NCI-H226 (cell line): ENCODE measurements at places on chromosomes 7 and 10.

DNA sequence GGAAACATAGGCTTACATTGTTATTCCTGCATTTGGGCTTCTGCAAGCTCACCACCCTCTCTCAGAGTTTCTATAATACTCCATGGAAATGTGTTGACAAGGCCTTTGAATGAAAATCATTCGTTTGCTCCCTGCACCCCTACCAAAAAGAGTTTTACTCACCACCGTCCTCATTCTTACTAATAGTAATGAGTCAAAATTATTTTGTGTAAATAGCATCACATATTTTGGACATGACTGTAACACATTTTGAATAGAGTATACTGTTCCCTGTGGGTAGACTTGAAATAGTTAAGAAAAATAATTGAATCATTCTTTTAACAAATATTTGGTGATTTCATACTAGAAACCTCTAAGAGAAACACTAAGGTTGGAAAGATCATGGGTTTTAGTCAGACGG is 84.6 kb downstream of the AKAP9 start:
- DNase-seq = peak; percentile 43

DNA sequence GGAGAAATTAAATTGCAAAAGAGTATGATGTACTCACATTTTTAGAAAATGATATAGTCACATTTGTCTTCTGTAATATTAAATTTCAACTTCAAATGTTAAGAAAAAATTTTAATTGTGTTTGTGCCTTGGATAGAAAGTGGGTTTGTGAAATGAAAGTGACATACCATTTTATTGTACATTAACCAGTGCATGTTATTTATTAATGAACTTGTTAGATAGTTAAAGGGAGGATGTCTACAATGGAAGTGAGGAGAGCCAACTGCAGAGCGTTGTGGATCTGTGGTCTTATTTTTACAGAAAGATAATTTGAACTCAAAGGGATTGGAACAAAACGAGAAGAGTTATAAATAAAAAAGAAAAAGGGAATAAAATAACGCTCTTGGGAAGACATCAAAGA is 291.7 kb downstream of the ARL4A start:
- no peak for DNase-seq

DNA sequence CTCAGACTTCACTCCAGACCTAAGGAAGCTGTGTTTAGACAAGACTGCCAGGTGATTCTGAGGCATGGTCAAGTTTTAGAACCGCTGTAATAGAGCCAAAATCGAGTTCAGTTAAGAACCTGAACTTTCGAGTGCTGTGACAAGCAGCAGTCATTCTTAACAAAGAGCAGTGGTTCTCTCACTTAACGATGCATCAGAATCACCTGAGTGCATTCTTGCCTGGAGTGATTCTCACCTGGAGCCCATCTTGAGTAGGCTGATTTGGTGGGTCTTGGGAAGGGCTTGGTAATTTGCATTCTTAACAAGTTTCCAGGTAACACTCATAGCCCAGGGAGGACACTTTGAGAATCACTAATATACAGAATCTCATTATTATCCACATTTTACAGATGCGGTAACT is 44.7 kb downstream of the PLXNA4 start:
- DNase-seq = no peak

- no peak for DNase-seq
Measured at GRCh38 chr10:46325021-46325420, 38.2 kb downstream of the ANTXRL start.

DNA sequence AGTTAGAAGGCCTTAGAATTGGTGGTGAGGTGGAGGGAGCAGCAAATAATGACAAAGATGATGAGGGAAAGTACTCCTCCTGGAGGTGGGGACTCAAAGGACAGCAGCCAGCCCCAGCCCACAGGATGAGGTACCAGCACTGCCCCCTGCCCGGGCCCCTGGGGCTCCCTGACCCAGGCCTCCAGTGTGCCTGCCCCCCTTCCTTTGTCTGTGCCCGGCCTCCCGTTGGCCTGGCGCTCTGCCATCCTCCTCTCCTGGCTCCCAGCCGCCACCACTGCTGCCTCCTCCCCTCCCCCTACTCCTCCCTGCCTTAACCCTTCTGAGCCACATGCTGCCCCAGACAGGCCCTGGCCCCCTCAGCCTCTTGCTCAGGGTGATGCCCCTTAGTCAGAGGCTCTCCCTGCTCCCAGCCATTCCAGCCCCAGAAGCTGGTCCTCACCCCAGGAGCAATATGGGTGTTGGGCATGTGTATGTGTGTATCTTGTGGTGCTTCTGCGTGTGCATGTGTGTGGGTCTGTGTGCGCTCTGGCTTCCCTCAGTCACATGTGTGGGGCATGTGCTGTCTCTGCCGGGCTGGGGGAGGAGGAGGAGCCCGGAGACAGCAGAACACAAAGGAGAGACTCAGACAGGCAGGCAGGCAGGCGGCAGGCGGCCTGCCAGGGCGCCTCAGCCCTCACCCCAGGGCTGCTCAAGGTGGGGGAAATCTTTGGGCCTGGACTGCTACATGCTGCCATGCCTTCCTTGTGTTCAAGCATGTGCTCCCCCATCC is 2.6 kb downstream of the LDB1 start:
- DNase-seq = peak; percentile 44

DNA sequence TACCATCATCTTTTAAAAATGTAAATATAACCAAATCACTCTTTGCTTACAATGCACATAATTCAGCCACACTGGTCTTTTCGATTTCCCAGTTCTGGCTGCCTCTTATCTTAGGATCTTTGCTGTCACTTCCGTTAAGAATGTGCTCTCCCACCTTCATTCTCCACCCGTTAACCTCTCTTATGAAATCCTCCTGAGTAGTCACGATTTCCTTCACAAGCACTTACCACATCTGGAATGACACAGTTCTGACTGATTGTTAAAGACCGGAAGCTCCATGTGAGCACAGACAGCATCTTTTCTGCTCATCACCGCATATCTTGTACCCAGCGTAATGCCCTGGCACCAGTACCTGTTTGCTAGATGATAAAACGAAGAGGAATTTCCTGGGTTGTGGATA is 84.3 kb downstream of the CUL2 start:
- peak; percentile 94 for DNase-seq

- no peak for DNase-seq
Measured at GRCh38 chr10:12631787-12632562, 282.6 kb downstream of the CAMK1D start.

- DNase-seq = peak; percentile 87
Measured at GRCh38 chr10:93496322-93497041, at the start of gene CEP55. CEP55 (plus strand) TSS chr10:93496612; CDS start chr10:93500052, 3,440 bp downstream.

GRCh38 chr10:98252464-98252863 is 15.5 kb downstream of the LOXL4 start:
- no peak for DNase-seq

GRCh38 chr10:116269619-116270018 is 3.4 kb downstream of the GFRA1 start:
- no peak for DNase-seq
